ELF-1 (cell line): ENCODE measurements at places on chromosomes 6 and 20.

DNA sequence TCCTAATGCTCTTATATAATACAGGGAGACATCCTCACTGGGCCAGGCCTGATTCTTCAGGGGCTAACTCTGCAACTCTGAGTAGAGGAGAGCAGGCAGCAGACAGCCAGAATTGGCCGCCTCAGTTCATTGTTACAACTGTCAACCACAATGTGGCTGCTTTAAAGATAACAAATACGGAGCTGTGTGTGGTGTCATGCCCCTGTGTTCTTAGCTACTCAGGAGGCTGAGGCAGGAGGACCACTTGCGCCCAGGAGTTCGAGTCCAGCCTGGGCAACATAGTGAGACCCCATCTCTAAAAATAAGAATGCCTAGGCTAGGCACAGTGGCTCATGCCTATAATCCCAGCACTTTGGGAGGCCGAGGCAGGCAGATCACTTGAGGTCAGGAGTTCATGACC lies 34.3 kb downstream of the CEP250 start:
- no peak for DNase-seq

DNA sequence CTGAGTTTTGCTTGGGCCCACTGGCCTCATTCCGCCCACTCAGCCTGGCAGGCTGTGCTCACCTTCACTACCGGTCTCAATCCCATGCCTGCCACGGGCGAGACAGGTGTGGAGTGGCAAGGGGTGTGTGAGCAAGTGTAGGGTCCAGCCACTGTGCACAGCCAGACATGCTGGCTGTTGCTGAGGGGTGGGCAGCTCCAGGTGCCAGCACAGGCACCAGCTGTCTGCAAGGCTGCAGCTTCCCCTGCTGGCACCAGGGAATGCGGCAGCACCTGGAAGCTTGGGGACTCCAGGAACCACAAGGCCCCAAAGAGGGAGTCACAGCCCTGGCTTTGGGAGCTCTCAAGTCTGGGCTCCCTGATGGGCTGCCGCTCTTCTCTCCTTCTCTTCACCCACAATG lies 372.7 kb downstream of the CBLN4 start:
- DNase-seq: no peak

DNA sequence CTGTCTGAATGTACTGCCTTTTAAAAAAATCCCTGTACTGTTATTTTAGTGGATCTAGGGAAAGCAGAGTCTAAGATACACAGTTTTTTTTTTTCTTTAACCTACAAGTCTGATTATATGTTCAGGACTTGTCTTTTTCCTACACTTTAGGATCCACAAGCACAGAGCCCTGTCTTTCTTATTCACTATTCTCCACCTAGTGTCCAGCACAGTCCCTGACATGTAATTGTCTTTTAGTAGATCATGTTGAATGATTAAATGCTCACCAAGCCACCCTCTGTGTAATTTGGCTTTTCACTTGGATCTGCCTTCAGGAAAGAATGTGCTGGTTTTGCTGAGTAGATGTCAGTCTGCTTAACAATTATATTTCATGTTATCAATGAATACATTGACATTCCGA lies 35.8 kb upstream of the YWHAB start:
- DNase-seq: no peak

DNA sequence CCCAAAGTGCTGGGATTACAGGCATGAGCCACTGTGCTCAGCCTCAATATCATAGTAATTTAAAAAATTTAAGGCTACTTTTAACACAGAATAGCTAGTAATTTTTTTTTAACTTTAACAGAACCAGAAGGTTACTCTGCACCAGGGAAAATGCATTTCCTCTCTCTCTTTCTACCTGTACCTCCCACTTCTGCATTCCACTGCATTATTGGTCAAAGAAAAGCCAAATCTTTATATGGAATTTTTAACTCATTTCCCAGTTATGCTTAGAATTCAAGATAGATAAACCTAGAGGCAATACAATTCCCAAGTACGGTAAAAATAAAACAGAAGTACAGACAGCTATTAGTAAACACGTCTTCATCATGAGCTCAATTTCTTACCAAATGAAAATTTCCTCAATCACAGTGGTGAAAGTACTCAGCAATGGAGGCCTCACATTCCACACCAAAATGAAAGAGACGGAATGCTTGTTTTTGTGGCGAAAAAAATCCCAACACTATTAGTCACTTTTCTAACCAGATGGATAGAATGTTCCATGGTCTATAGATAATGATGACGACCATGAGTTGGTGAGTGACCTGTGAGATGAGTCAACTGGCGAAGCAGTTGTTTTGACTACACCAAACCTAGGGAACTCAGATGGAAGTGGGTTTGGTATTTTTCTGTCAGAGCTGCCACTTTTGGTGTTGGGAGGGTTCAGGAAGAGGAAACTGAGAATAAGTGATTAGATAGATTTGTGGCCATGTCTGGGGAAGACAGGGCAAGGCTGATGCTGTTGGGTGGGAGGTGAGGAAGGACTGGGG lies 104.7 kb upstream of the SGK1 start:
- no peak for DNase-seq

DNA sequence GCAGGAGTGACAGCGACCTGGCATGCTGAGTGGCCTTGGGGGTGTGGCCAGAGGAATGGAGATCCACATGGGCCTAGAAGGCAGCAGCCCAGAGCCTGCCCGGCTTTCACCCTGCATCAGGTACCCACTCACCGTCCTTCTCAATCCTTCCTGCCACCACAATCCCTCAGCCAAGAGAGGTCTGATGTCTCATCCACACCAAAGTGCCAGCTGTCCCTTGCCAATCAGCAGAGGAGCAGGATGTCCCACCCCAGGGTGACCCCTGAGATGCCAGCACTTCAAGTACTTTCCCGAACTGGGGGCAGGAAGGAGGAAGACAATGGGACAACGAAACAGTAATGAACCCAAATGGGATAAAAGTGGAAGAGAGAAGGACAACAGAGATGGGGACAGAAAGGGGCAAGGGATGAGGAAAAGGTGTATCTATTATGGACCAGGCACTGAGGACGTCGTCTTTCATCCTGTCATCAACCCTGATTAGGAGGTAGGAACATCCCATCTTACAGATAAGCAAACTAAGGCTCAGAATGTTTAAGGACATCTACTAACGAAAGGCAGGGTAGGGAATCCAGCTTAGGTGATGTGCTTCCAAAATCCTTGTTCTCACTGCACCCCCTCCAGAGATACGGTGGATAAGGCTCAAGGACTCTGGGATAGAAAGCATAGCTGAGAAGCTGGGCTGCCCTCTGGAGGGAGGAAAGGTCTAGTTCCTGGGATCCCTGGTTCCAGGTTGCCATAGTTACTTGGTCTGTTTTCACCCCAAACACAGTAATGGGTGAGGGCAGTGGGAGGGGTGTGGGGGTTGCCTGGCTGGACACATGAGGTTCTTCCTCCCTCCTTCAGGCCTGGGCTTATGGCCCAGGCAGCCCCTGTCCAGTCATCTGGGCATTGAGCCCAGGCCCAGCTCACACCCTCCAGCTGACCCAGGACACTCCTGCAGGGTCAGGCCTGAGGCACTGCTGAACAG lies 4.5 kb upstream of the TNXB start:
- peak; percentile 66 for DNase-seq

GRCh38 chr20:1462834-1463233 lies 3.8 kb downstream of the NSFL1C start:
- no peak for DNase-seq

DNA sequence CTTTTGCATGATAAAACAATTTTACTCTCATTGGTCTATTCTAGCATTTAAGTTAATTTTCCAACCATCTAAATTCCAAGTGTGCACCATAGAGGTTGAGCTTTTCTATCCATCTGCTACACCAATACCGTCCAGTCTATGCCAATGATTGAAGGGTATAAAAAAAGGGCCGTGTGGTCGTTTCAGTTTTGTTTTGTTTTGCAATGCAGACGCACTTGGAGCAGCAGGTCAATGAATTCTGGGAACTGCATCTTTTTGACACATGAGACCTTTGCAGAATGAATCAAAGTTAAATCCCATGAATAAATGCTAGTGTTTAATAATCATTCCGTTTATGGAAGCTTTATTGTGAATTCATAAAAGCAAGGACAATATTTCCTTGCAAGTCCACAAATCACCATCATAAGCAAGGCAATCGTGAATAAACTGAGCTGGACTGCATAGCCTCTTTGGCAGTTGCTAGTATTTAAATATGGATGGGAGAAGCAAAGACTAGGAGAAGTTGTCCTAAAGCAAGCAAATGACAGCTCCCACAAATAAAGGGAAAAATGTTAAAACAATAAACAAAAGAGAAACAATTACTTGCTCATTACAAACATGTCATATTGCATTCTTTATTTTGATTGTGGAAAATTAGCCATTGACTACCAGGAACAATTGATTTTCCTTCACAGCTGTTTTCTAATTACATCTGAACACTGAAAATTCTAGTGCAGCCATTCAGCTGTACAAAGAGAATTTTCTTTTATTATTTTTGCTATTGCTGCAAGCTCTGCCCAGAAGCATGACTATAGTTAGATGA lies 649.7 kb upstream of the GJE1 start:
- no peak for DNase-seq

DNA sequence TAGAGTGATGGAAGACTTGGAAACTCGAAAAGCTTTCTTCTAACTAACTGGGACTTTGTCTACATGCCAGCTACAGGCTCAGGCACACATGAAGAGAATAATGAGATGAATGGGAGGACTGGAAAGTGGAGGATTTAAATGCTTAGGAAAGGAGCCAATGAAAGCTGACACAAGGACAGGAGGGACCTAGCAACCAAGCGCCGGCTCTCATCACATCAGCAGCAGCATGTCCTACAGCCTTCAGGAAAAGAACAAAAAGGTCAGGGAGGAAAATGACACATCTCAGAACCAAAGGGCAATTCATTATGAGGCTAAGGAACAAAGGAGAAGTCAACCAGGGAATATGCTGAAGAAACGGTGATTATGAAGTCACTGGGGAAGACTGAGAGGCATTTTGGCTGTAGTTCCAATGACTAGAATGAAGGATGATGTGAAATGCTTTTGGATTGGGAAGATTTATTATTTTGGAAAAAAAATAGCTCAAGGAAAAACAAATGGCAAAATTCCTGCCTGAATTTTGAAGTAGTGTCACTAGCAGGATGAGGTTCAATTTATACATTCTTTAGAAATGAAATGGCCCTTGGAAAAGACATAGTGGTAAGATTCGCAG lies 5.7 kb downstream of the BACH2 start:
- DNase-seq: no peak

- no peak for DNase-seq
Observed at GRCh38 chr6:141309295-141309694, 823.4 kb upstream of the GJE1 start.

GRCh38 chr20:7371518-7372163 lies 568.6 kb downstream of the HAO1 start:
- DNase-seq: no peak

GRCh38 chr6:111113336-111114086 lies 26.2 kb downstream of the SLC16A10 start:
- DNase-seq: no peak

GRCh38 chr6:162251257-162251656 lies 476.3 kb downstream of the PRKN start:
- DNase-seq: peak; percentile 15

DNA sequence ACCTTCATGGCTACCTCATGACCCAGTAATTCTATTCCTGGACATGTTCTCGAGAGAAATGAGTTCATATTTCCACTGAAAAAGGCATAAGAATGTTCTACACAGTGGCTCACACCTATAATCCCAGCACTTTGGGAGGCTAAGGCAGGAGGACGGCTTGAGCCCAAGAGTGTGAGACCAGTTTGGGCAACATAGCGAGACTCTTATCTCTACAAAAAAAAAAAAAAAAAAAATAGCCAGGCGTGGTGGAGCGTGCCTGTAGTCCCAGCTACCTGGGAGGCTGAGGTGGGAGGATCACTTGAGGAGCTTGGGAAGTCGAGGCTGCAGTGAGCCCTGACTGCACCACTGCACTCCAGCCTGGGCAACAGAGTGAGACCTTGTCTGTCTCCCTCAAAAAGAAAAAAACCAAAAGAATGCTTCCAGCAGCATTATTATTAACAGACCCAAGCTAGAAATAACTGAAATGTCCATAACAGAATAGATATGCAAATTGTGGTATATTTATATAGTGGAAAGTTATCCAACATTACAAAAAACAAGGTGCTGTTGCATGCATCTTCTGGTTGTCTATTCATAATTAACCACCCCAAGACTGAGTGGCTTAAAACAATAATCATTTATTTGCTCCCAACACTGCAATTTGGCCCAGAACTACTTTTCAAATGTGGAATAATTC lies 9.4 kb upstream of the RAB44 start:
- DNase-seq: no peak
